NCI-H524 treated with DMSO at 0.1 percent for 48 hours (cell line): ENCODE measurements at places on chromosomes 7 and 10.
A peak's percentile ranks its signal among the peaks of the same experiment; 100 is the strongest.

- no peak for DNase-seq
Measured at GRCh38 chr7:138608275-138608674, 92.9 kb downstream of the SVOPL start.

GRCh38 chr7:102248456-102249395, 37.9 kb upstream of the SH2B2 start:
- no peak for DNase-seq

DNA sequence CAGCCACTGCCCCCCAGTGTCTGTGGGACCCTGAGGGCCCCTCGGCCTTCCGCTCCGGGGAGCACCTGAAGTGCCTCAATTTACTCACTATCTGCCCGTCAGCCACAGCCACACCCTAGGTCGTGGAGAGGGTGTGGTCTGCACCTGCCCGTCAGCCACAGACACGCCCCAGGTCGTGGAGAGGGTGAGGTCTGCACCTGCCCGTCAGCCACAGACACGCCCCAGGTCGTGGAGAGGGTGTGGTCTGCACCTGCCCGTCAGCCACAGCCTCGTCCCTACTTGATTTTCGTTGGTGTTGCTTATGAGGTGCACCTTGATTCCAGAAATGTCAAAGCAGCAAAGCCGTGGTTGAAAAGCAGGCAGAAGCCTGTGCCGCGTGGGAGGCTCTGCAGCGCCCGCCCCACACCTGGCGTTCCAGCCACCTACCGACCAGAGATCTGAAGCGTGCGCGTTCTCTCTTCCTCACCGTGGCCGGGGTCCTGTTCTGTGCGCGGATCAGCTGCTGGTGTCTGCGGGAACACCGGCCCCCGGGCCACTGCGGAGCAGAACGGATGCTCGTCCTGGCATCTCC, 101.6 kb downstream of the DYNC2I1 start:
- DNase-seq = no peak

- DNase-seq = peak; percentile 11
Measured at GRCh38 chr10:51699475-51700227, at the start of gene CSTF2T. Gene CSTF2T (minus strand): TSS chr10:51699595. CDS start chr10:51699549, 46 bp downstream.

DNA sequence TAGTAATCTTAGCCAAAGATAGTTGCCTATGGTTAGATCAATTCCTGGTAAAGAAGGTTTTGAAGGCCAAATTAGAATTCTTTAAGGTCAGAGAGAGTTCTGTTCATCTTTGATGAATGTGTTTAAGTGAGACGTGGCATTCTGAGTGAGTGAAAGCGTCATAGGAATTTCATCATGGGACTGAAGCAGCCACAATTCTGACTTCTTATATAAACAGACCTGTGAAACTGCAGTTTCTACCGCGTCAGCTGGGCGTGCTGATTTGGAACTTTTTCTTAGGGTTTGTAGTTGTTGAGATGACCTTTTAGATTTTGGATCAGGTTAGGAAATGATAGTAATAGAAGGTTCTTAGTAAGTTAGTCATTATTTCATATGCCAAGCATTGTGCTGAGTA, 103.8 kb downstream of the CNNM2 start:
- DNase-seq = no peak

GRCh38 chr7:46386428-46387399, 465.6 kb upstream of the IGFBP3 start:
- DNase-seq = no peak

- DNase-seq = no peak
Measured at GRCh38 chr7:76037310-76037709, 10.5 kb downstream of the STYXL1 start.
